Right renal cortex interstitium (tissue), 3 donors: ENCODE measurements at places on chromosomes 12 and 14. TPM values are rescaled to one million over a fixed set of nuclear protein-coding genes. Genes with fewer than 3 reads are reported as not detected.

- no peak for DNase-seq
Observed at GRCh38 chr14:84991021-84991420, 538.9 kb upstream of the FLRT2 start.

GRCh38 chr12:123690191-123690840 is 19.4 kb downstream of the TCTN2 start:
- DNase-seq: no peak

GRCh38 chr12:50934981-50935807 is 17.1 kb upstream of the HIGD1C start:
- no peak for DNase-seq

Gene ARMH4
- polyA plus RNA-seq: 80.2 TPM

DNA sequence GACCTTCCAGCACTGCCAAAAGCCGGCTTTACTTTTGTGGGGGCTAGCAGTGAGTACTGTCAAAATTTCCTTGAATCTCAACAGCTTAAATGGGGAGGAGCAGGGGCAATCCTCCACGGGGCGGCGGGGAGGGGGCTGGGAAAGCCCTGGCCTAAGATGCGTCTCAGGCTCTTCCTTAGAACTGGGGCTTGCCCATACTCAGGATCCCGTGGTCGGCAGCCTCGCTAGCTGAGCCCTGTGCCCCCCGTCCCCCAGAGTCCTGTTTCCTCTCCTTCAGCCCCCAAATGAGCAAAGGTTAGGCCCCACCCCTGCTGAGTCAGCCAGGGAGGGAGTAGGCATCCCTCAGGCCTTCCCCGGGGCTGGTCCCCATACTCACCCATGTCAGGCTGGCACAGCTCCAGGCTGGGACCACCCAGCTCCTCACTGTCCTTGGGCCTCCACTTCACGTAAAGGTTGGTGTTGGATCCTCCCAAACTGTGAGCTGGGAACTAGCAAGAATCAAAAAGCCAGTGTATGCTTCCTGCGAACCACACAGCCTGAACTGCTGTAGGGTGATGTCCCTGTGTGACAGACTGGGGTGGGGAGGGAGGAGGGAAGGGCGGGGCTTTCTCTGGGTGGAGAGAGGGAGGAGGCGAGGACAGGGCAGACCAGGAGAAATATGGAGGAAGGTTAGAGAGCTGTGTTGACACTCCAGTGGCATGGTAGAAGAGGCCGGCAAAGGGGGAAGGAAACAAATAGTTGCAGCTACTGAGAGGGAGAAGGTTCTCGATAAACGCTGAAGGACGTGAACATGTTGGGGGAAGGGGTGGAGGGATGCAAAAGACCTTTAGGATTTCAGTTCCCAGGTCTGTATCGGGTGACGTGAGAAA is 5.9 kb upstream of the BAZ2A start:
- DNase-seq: no peak

DNA sequence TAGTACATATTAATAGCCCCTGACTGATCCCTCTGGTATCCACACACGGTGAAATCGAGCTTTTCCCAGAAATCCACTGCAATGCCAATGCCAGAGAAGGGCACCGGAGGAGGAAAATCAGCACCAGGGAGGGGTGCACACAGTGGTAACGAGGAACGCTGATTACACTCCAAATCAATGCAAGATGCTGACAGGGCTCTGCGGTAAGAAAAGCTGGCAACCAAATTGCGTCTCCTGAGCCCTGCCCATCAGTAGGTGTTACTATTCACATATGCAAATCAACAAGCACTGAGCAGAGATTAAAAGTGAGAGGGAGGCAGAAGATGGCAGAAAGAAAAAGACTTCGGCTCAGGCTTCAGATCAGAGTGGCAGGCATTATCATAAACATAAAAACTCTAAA is 159.1 kb downstream of the RPS29 start:
- no peak for DNase-seq

Gene EML5
- polyA plus RNA-seq: 3.1 TPM

GRCh38 chr14:22423958-22424357 is 165.1 kb downstream of the DAD1 start:
- DNase-seq: no peak

Gene PZP
- polyA plus RNA-seq: 0.68 TPM

Gene NGB
- not detected for polyA plus RNA-seq

DNA sequence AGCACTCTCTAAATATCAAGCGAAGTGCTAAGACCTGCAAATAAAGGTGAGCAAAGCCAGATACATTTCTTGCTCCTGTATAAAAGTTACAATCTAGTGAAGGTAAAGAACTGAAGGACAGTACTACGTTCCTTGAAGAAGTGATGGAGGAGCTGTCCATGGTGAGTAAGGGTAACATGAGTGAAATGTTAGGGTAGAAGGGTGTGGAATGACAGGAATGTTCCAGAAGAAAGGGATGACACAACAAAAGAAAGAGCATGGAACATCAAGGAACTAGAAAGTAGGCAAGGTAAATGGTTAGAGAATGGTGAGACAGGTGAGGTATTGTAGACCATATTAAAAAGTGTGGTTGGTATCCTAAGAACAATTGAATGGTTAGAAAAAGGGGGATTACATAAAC is 272.4 kb downstream of the ACSS3 start:
- DNase-seq: no peak

- no peak for DNase-seq
Observed at GRCh38 chr12:122949816-122950675, 16.2 kb downstream of the ABCB9 start.

Gene PDE3A
- 30.4 TPM for polyA plus RNA-seq

Gene SLC2A14
- polyA plus RNA-seq: 0.35 TPM

DNA sequence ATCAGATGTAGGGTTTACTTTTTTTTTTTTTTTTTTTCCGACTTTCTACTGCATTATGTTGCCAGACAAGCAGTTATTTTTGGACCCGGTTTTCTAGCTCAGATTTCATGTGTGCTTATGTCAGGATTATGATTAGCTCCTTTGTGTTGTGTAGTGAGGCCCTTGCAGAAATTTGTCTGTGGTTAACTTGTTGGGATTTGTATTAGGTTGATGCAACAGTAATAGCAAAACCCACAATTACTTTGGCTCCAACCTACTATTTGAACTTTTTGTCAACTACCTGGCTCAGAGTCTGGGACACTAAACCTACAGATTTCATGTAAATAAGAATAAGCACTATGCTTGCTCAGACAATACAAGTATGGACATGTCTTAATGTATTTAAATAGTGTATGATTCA is 44.1 kb upstream of the KCNJ8 start:
- no peak for DNase-seq

DNA sequence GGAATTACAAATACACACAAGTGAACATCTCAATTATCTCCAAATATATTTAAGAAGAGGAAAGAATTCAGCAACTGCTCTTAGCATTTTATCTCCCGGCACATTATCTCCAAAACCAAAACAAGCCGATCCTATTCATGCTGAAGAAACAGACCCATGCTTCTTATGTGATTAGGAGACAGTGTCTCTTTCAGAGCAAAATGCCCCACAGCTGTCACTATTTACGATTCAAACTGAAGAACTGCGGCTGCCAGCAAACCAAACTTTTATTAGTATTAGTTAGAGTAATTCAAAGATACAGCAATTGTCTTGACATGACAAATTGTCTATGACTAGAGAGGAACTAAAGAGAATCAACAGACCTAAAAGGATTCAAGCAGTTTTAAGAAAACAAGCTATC is 79.4 kb downstream of the SETD3 start:
- DNase-seq: no peak

- DNase-seq: no peak
Observed at GRCh38 chr14:100236881-100237280, 2.1 kb upstream of the YY1 start.
